ENCODE measurements at places on chromosomes 5 and 9. TPM values are rescaled to one million over a fixed set of nuclear protein-coding genes. Genes with fewer than 3 reads are reported as not detected.

DNA sequence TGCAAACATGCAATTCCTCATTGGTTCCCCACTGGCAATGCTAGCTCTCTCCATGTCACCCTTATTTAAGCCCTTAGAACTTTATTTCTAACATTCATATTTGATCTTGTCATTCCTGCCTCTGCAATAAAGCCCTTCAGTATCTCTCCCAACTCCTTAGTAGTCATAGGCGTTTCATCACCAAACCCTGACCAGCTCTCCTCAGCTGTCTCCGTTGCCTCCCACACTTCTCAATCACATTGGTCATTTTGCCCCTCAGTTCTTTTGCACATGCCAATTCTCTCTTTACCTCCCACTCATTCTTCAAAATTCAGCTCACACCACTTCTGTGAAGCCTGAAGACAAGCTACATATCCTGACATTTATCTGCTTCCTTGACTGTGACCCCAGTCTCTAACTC, 2.8 kb upstream of the RUSC2 start:
- H3K4me3 ChIP-seq = no peak overlapping the region
- DNase-seq = no peak
- no peaks in the 10 kb centered on the region for H3K27me3 ChIP-seq
- peaks cover 20% of the 10 kb centered on the region for H3K4me1 ChIP-seq
- H3K27ac ChIP-seq = no peak overlapping the region

- no peak overlapping the region for H3K27ac ChIP-seq
- no peak overlapping the region for H3K4me3 ChIP-seq
- H3K36me3 ChIP-seq = no peaks in the 10 kb centered on the region
Observed at GRCh38 chr9:14529054-14529453, 164.2 kb downstream of the ZDHHC21 start.

DNA sequence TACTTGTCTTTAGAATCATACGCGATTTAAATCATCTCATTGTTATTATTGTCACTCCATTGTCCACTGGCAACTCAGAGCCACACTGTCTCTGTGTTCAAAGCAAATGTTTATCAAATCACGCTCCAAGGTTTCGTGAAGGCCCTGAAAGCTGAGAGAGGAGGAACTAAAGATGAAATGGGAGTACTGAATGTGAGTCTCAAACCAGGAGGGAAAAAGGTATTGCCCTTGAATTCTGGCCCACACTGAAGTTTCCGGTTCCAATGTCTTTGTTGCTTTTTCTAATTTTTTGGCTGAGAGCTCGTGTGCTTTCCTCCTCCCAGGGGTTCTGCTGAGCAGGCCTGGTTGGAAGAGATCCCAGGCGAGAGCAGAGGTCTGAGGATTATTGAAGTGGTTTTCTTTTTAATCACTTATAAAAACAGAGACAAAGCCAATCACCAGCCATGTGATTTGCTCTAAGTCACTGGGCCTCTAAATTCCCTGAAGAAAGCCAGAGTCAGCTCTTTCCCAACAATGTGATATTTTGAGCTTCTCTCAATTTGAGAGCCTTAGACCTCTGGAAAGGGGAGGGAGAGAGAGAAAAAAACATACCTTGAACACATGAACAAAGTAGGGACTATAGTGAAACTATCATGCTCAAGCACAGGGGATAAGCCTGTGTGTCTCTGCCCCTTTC, 420.8 kb upstream of the GRAMD2B start:
- no peaks in the 10 kb centered on the region for H3K36me3 ChIP-seq
- peaks cover 33% of the 10 kb centered on the region for H3K4me1 ChIP-seq
- H3K4me3 ChIP-seq = no peak overlapping the region
- no peaks in the 10 kb centered on the region for H3K27me3 ChIP-seq
- H3K27ac ChIP-seq = peak overlapping the region; percentile 62

DNA sequence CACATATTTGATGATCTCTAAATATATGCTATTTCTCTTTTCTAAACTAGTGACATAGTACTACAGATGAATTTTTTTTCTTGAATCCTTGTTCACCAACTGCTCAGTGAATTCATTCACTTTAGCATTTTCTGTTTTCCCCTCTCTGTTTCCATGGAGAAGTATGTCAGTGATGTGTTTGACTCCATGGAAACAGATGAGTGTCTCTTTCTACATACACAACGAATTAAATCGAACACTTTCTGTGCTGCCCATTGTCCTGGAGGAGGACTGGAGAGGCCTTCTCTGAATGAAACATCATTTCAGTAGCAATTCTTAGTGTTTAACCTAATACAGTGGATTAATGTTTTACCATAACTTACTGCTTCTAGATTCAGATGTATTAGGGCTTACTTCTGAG, 9.5 kb downstream of the INVS start:
- H3K27me3 ChIP-seq = no peaks in the 10 kb centered on the region
- no peak overlapping the region for H3K27ac ChIP-seq
- no peak overlapping the region for H3K4me3 ChIP-seq
- DNase-seq = no peak
- peaks cover 15% of the 10 kb centered on the region for H3K4me1 ChIP-seq
- peaks cover 31% of the 10 kb centered on the region for H3K36me3 ChIP-seq

The SMIM23 gene
- total RNA-seq = not detected
